SHP77 treated with DMSO at 0.1 percent for 48 hours (cell line): ENCODE measurements at places on chromosomes 6 and 20.

DNA sequence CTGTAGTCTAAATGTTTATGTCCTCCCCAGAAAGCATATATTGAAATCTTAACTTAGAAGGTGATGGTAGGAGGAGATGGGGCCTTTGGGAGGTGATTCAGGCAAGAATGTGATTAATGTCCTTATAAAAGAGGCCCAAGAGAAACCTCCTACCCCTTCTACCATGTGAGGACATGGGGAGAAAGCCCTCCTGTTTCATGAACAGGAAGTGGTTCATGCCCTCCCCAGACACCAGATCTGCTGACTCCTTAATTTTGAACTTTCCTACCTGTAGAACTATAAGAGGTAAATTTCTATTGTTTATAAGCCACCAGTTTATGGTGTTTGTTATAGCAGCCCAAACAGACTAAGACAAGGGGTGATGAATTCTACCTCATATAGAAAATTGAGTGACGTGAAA is 8.7 kb upstream of the ECT2L start:
- no peak for DNase-seq

- DNase-seq, result no peak
These were observed 2.5 kb downstream of the LY6G6D start for GRCh38 chr6:31717499-31718222.

GRCh38 chr6:93790981-93791380 is 371.6 kb upstream of the EPHA7 start:
- no peak for DNase-seq

DNA sequence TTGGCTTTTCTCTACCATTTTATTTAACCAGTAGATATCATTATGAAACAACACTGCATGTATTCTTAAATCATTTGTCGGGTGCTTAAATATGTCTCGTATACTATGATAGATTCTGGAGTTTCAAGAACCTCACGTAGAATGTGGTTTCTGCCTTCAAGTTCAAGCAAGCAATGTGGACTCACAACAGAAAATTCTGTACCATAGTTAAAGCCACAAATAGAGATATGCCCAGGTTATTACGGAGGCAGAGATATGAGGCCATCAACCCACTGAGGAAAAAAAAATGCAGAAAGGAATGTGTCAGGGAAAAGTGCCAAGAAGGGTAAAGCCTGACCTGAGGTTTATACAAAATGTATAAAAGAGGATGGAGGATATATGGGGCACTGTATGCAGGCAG is 109.9 kb downstream of the GFRAL start:
- no peak for DNase-seq

- DNase-seq, result no peak
These were observed 85.4 kb upstream of the SAMD5 start for GRCh38 chr6:147423111-147423510.

- DNase-seq, result no peak
These were observed 1.9 kb upstream of the ZBTB9 start for GRCh38 chr6:33452496-33452895.

- no peak for DNase-seq
These were observed 12.4 kb upstream of the CCN5 start for GRCh38 chr20:44702776-44703175.

GRCh38 chr6:109527989-109528388 is 45.0 kb upstream of the ZBTB24 start:
- no peak for DNase-seq

DNA sequence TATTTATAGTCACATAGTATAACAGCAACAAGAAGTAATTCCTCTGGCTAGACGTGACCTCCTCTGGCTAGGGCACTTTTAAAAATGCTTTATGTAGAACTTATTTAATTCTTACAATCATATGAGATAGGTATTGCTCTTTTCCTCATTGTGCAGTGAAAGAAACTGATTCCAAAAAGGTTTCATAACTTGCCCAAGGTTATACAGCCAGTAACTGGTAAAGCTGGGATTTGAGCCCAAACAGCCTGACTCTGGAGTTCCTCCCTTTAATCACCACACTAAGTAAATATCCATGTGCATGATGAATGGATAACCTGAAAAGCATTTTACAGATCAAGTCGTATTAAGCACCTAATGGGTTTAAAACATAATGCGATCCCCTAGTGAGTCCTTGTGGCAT is 214.6 kb downstream of the PRL start:
- no peak for DNase-seq

- DNase-seq, result no peak
These were observed 97.9 kb downstream of the HUS1B start for GRCh38 chr6:558959-559358.

DNA sequence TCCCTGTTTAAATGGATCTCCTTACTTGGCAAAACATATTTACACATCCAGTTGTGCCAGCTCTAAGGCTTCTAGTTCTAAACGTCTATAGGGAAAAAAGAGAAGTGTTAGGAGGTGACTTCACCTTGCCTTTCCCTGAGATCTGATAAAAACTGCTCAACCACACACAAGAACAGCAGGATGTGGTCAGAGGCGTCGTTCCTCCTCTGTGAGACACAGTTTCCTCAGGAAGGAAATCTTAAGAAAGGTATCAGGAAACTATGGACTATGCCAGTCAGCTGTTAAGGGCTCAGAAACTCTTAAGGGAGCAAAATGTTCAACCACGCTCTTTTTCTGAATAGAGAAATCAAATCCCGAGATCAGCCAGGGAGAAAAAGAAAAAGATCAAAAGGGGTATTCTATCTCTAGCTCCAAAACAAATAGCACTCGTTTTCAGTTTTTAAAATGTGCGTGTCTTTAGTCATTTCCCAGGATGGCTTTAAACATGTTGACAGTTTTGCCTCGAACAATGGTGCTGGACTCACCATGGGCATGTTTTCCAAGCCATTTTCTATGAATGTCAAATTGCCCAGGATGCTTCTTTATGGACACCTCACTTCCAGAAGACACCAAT is 154.5 kb downstream of the HACE1 start:
- DNase-seq, result no peak

- DNase-seq, result no peak
These were observed 64.3 kb upstream of the CD93 start for GRCh38 chr20:23150304-23151007.

GRCh38 chr6:107972413-107973096 is 14.5 kb upstream of the SEC63 start:
- no peak for DNase-seq

DNA sequence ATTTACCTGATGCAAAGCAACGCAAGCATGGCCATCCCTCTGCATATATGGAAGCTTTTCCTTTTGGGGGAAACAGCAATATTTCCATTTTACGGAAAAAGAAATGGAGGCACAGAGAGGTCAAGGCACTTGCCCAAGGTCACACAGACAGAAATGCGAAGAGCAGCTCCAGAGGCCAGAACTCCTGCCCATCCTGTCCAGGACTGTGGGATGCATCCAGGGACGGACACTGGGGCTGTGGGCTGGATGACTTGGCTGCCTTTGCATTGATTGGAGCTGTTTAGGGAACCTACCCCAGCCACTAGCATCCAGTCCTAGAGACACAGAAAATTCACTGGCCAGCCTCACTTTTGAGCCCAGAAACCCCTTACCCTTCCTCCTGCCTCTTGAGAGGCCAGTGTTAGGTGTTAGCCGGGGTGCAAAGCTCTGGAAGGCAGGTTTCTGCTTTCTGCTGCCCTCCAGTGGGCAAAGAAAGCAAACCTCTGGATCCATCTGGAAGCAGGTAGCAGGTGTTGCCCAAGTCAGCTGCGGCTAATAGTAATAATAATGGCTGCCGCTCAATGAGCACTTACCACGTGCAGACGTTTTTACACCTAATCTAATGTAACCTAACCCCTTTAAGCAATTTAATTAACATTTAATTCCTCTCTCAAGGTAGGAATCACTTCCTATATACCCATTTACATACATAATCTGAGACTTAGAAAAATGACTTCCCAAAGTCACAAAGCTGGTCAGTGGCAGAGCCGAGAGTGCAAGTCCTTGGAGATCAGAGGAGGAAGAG is 31.7 kb upstream of the CCN5 start:
- DNase-seq, result peak; percentile 48

GRCh38 chr6:169499848-169500247 is 202.0 kb downstream of the WDR27 start:
- DNase-seq, result no peak

DNA sequence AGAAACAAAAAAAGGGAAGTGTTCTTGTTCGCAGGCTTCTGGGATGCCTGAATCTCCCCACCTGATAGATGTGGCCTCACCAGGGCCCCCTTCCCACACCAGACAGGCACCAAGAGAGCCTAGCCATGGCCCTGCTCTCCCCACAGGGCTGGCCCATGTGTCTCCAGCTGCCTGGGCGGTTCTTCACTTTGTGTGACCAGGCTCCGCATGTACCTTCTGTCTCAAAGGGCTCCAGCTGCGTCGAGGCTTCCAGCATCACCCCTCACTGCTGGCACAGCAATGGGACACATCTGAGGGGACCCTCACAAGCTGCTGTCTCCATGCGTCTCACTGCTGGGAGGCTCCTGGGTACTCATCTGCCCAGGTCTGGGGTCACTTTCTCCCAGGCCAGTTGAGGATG is 362.9 kb downstream of the ZFAND3 start:
- DNase-seq, result no peak

DNA sequence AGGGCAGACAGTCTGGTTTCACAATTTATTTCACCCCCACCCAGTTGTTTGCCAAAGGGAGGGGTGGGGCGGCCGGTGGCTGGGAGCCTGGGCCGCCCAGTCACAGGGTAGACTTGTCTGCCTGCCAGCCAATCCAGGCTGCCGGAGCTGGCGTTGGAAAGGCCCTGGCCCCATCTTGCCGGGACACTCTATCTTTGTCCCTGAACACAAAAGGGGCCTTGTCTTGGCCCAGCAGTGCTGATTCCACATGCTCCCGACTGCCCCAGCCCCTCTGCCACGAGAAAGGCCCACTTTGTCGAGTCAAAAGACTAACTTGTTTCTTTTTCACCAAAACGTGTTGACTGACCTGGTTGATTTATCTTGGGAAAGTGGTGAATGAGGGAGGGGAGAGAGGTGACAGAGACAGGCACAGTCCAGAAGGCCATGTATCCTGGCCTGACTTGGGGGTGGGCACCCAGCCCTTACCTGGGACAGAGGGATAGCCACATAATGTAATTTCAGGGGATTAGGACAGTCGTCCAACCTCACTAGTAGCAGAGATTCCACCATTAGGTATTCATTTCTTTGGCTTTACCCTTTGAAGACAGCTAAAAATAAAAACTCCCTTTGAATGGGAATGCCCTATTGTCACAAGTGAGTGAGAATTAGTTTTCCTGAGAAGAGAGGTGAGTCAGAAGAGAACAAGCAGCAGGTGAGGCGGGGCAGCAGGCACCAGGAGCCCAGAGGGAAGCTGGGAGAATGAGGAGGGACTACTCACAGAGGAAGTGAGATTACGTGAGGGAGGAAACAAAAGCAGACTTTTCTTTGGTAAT is 67.0 kb upstream of the SIRPA start:
- no peak for DNase-seq

DNA sequence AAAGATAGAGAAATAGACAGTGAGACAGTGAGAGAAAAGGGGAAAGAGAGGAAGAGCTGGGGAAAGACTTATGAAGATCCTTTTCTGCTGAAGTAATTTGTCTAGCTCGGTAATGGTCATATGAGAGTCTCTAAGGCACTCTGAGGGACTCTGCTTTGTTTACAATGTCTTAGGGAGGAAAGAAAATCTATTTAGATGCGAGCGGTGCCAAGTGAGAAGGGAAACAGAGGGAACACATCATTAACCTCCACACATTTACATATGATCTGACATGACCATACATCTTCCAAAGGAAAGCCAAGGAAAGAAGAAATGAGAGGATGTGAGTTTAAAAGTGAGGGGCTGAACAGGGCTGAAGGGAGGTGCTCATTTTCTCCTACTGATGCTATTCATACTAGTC is 862.3 kb upstream of the CITED2 start:
- DNase-seq, result no peak

- no peak for DNase-seq
These were observed 32.5 kb downstream of the SLC22A2 start for GRCh38 chr6:160226118-160226591.

GRCh38 chr20:46406986-46407670 is 713 bp upstream of the ELMO2 start:
- peak; percentile 74 for DNase-seq

GRCh38 chr20:38673725-38674091 is 50.6 kb upstream of the SLC32A1 start:
- DNase-seq, result no peak

- no peak for DNase-seq
These were observed 40.2 kb upstream of the DDR1 start for GRCh38 chr6:30844118-30844535.

GRCh38 chr20:8805737-8806442 is 263.0 kb upstream of the PLCB4 start:
- no peak for DNase-seq

DNA sequence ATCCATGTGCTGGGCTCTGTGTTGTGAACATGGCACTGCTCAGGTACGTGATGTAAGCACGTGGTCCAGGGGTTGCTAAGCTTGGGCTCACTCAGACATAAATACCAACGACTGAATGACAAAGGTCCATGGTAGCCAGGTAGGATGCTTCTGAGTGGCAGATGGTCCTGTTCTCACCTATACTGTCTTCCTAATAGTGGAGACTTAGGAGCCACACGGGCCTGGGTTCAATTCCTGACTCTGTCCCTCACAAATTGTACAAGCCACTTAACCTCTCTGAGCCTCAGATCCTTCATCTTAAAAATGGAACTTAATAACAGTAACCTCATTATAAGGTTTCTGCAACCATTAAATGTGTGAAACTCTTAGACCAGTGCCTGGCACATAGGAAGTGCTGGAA is 6.8 kb downstream of the GCM2 start:
- DNase-seq, result no peak

GRCh38 chr6:52285177-52286068 is 881 bp upstream of the MCM3 start:
- DNase-seq, result peak; percentile 54

DNA sequence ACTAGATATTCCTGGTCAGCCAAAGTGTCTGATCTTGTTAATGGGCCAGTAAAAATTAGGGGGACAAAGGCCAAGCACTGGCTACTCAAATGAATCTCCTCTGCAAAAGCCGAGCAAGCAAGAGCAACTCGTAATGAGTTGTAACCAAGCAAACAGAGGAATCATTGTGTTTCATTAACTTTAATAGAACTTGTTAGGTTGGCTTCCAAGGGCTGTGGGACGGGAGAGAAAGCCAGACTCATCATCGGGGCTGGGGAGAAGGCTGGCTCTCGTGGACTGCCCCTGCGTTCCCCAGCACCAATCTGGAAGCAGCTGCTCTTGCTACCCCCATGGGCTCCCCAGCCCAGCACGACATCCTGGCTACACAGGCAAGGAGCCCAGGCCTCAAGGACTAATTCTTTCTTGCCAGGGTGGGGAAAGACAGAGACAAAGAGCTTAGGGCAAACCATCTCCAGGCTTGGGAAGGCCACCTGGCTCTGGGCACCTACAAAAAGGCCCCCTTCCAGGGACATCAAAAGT is 10.5 kb upstream of the SCUBE3 start:
- no peak for DNase-seq

GRCh38 chr6:152118678-152119077 is 311.2 kb downstream of the ESR1 start:
- no peak for DNase-seq

GRCh38 chr6:36610041-36610955 is 16.1 kb downstream of the SRSF3 start:
- DNase-seq, result no peak

DNA sequence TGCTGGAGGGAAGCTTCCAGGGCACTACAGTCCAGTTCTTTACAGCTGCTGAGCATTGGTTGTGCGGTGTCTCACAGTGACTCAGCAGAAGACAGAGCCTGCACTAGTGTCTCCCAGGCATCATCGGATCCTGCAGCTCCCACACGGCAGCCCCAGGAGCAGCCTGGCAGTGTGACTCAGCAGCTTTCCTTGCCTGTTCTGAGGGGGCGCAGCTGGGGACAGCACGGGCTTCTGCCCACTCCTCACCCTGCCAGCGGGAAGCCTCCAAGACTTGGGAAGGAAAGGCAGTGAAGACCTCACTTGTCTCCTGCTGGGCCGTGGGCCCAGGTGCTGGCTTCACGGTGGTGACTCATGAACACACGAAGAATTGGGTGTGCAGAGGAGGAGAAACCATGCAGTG is 165.4 kb downstream of the SYNDIG1 start:
- peak; percentile 69 for DNase-seq
